ENCODE measurements at places on chromosomes 7 and 10. TPM values are rescaled to one million over a fixed set of nuclear protein-coding genes. Genes with fewer than 3 reads are reported as not detected.

GRCh38 chr7:121909716-121910345, 36.9 kb downstream of the PTPRZ1 start:
- H3K4me3 ChIP-seq: no peak overlapping the region
- H3K36me3 ChIP-seq: no peaks in the 10 kb centered on the region
- DNase-seq: no peak
- H3K4me1 ChIP-seq: no peaks in the 10 kb centered on the region
- H3K27me3 ChIP-seq: no peaks in the 10 kb centered on the region

- peak; percentile 25 for DNase-seq
- H3K4me3 ChIP-seq: peak within 1 kb of the TSS; percentile 94
- H3K4me1 ChIP-seq: peaks cover 20% of the 10 kb centered on the region
- peak within 1 kb of the TSS; percentile 91 for H3K27ac ChIP-seq
- H3K27me3 ChIP-seq: no peaks in the 10 kb centered on the region
Observed at GRCh38 chr10:92573798-92574547, at the start of gene IDE. TSS of gene IDE (minus strand) at chr10:92574093. CDS start at chr10:92574019, 74 bp downstream.

GRCh38 chr7:157150882-157151281, 12.2 kb downstream of the UBE3C start:
- no peak overlapping the region for H3K27ac ChIP-seq
- no peaks in the 10 kb centered on the region for H3K36me3 ChIP-seq
- H3K4me1 ChIP-seq: peaks cover 28% of the 10 kb centered on the region
- peak overlapping the region; percentile 22 for H3K4me3 ChIP-seq
- H3K27me3 ChIP-seq: no peaks in the 10 kb centered on the region

The CYP3A7 gene
- total RNA-seq: not detected

DNA sequence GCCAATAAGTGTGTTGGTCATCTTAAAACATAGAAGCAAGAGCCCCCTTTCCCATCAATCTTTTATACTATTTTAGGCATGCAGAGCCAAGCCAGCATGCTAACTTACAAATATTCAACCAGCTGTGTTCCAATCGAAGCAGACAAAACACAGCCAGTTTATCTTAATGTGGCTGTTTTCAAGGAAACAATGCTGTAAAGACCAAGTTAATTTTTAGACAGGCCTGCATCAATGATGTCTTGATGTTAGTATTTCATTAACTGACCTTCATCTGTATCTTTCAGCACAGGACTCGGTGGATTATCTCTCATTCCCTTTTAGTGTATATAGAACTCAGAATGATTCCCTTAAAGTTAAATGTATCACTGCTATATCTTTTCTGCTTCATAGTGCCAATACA, 262.0 kb upstream of the ZWINT start:
- DNase-seq: no peak
- no peaks in the 10 kb centered on the region for H3K36me3 ChIP-seq
- H3K4me1 ChIP-seq: no peaks in the 10 kb centered on the region
- H3K27ac ChIP-seq: no peak overlapping the region
- no peaks in the 10 kb centered on the region for H3K27me3 ChIP-seq

The GPR15LG gene
- not detected for total RNA-seq

DNA sequence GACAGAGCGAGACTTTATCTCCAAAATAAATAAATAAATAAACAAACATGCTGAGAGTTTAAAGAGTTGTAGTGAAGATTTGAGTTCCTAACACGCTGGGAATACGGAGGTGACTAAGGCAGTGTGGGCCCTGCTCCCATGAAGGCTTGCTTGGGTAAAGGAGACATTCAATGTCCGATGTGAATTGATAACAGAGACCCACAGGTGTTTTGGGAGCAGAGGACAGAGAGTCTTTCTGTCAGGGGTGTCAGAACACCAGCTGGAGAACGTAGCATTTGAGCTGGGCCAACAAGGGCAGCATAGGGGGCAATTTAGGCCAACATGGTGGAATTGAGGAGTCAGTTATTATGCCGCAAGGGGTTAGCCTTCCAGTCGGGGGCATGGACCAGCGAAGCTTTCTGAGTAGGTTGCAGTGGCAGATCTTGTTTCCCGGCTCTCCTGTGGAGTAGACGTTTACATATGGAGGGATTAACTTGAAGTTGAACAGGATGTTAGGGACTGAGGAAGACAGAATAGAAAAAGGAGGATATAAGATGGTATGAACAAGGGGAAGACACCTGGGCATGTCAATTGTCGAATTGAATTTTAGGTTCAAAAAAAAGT, 5.6 kb downstream of the PROSER2 start:
- no peaks in the 10 kb centered on the region for H3K4me1 ChIP-seq
- H3K27ac ChIP-seq: no peak overlapping the region
- no peak overlapping the region for H3K4me3 ChIP-seq
- H3K36me3 ChIP-seq: no peaks in the 10 kb centered on the region
- no peaks in the 10 kb centered on the region for H3K27me3 ChIP-seq

- no peaks in the 10 kb centered on the region for H3K27me3 ChIP-seq
- no peak overlapping the region for H3K27ac ChIP-seq
- no peak overlapping the region for H3K4me3 ChIP-seq
- DNase-seq: no peak
- no peaks in the 10 kb centered on the region for H3K36me3 ChIP-seq
Observed at GRCh38 chr10:131211559-131211958, 100.0 kb downstream of the TCERG1L start.

- peaks cover 29% of the 10 kb centered on the region for H3K4me1 ChIP-seq
- no peaks in the 10 kb centered on the region for H3K27me3 ChIP-seq
- no peak overlapping the region for H3K4me3 ChIP-seq
- no peaks in the 10 kb centered on the region for H3K36me3 ChIP-seq
Observed at GRCh38 chr7:129923709-129924108, 29.1 kb downstream of the UBE2H start.

The STRIP2 gene
- total RNA-seq: not detected

DNA sequence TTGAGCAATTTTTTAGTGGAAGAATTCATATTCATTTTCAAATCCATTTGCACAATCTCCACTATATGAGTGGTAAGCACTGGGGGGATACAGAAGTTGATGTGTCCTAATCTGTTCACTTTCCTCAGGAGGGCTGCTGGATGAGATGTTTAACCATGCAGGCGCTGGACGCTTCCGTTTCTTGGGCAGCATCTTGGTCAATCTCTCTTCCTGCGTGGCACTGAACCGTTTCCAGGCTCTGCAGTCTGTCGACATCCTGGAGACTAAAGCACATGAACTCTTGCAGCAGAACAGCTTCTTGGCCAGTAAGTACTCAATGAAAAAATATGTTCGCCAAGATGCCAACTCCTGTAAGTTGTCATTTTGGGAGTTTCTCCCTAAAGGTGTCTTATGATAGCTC, 179.3 kb downstream of the ABCA13 start:
- H3K27ac ChIP-seq: no peak overlapping the region
- no peaks in the 10 kb centered on the region for H3K36me3 ChIP-seq
- no peaks in the 10 kb centered on the region for H3K27me3 ChIP-seq
- no peak for DNase-seq
- no peaks in the 10 kb centered on the region for H3K4me1 ChIP-seq

The TEX47 gene
- total RNA-seq: not detected

The FOXP2 gene
- total RNA-seq: 17.6 TPM

GRCh38 chr10:22998091-22998490, 70.2 kb downstream of the ARMC3 start:
- no peak for DNase-seq
- no peak overlapping the region for H3K4me3 ChIP-seq
- H3K27me3 ChIP-seq: no peaks in the 10 kb centered on the region
- H3K36me3 ChIP-seq: no peaks in the 10 kb centered on the region
- H3K4me1 ChIP-seq: no peaks in the 10 kb centered on the region
- H3K27ac ChIP-seq: no peak overlapping the region

DNA sequence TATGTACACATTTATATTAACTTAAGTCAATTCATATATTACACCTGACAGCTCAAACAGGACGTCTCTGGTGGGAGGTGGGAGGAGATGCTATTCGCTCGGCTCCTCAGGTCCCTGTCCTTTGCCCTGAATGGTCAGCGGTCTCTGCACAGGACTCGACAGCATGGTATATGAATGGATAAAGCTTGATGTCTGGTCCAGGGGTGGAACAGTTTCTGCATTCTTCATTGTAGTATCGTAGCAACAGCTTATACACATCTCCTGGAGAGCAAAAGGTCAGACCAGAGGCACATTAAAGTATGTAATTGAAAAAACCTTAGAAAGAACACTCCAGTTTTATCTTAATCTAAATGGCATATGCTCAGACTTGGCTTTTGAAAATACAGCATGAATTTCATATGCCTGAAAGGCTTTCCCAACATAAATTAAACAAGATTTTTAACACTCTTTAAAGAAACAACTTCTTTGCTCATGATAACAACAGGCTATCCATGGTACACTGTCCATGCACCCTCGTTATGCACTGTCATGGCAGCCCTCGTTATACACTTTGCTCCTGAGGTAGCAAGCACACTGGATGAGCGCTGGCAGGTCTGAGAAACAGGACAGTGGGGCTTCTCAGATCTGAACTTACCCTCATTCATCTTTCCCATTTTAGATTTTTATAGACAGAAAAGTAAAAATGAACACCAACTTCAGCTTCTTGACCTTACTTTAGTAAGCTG, 57.3 kb upstream of the OGDHL start:
- no peaks in the 10 kb centered on the region for H3K4me1 ChIP-seq
- H3K27me3 ChIP-seq: no peaks in the 10 kb centered on the region
- H3K27ac ChIP-seq: no peak overlapping the region

DNA sequence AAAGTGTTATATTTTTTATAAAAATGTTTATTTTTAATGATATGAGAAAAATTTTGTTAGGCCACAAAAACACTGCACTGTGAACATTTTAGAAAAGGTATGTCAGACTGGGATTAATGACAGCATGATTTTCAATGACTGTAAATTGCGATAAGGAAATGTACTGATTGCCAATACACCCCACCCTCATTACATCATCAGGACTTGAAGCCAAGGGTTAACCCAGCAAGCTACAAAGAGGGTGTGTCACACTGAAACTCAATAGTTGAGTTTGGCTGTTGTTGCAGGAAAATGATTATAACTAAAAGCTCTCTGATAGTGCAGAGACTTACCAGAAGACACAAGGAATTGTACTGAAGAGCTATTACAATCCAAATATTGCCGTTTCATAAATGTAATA, 64.8 kb upstream of the CAPZA2 start:
- peaks cover 7% of the 10 kb centered on the region for H3K4me1 ChIP-seq
- no peaks in the 10 kb centered on the region for H3K36me3 ChIP-seq
- DNase-seq: no peak
- no peak overlapping the region for H3K4me3 ChIP-seq
- no peaks in the 10 kb centered on the region for H3K27me3 ChIP-seq

The COL28A1 gene
- total RNA-seq: 2.4 TPM
